Mammary microvascular endothelial cell (primary cell): ENCODE measurements at places on chromosomes 2 and 18. TPM values are rescaled to one million over a fixed set of nuclear protein-coding genes. Genes with fewer than 3 reads are reported as not detected.

Gene CYRIA
- 7.5 and 10.2 TPM in 2 replicates for total RNA-seq

Gene CIDEA
- 7.2 and 8.2 TPM in 2 replicates for total RNA-seq

Gene CFC1
- not detected in 2 replicates for total RNA-seq

Gene GAD1
- not detected in 2 replicates for total RNA-seq

Gene PRKCE
- total RNA-seq = 98.2 and 105 TPM in 2 replicates

Gene CD8B
- not detected in 2 replicates for total RNA-seq

Gene NETO1
- total RNA-seq = not detected in 2 replicates

Gene PPP1R1C
- 0.27 and 3.0 TPM in 2 replicates for total RNA-seq

Gene PLA2R1
- 4.9 and 6.4 TPM in 2 replicates for total RNA-seq
